ENCODE measurements at places on chromosomes 2 and 18.

DNA sequence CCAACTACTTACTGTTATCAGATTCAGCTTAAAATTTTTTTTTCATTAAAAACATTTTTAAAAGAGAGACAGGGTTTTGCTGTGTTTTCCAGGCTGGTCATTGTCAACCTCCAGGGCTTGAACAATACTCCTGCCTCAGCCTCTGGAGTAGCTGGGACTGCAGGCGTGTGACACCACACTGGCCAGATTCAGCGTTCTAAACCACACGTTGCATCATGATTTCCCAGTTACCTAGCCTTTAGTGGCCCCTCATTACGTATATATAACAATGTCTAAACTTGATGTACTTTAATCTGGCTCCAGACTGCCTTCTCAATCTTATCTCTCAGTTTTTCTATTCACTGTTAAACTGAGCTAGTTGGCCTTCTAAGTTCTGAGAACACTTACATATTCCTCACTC lies 89.6 kb downstream of the COMMD1 start:
- no peak for DNase-seq

GRCh38 chr18:59273759-59274532 lies 692 bp upstream of the RAX start:
- DNase-seq, result no peak

- DNase-seq, result no peak
These were observed 54.8 kb upstream of the CREB1 start for GRCh38 chr2:207474863-207475485.

DNA sequence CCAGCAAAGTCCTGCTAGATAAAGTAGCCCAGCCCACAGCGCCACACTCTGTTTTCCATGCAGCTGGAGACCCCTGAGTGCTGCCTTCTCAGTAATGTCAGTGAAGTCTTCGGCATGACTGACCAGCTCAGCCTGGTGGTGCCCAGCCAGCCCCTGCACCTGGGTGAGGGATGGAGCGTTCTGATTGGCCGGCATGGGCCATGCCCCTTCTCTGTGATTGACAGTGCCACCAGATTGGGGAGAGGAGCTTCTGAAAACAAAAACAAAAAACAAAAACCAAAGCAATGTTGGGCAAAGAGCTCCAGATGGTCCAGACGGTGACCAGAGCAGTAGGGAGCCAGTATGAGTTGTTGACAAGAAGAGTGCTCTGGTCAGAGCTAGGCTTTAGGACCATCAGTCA lies 122.6 kb downstream of the DYSF start:
- DNase-seq, result no peak

DNA sequence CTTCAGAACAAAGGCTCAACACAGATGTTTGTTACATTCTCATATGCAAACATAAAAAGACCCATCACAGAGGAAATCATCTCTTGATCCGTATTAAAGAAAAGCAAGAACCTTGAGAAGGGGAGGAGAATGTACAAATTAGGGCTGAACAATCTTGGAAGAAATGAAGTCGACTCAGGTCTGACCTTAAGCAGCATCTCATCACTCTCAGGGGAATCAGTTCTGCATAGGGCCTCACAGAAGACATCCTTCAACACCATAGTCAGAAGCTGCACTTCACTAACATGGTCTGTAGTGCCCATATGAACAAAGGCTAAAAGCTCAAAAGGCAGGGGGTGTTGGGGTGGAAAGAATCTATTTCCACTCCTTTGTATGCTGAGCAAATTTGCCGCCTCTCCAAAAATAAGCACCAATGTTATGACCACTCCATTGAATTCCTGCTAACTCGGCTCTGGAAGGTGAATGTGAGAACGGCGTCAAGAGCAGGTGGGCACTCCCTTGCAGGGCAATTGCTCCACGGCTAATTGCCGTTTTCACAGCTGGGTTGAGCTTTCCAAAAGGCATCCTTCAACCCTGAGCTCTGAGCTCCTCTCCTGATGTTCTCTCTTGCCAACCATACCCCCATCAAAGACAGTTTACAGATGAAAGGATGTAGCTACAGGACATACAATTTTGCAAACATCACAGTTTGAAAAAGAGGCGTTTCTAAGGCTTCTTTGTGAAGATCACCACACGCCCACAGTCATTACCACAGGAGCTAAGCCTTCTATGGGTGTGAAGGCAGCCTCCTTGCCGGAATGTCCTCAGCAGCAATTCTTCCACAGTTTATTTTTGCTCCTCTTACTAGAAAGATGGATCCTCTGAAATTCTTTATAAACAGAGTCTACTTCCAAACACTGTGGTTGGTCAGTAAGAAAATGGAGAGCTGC lies 10.0 kb downstream of the KLF7 start:
- no peak for DNase-seq

DNA sequence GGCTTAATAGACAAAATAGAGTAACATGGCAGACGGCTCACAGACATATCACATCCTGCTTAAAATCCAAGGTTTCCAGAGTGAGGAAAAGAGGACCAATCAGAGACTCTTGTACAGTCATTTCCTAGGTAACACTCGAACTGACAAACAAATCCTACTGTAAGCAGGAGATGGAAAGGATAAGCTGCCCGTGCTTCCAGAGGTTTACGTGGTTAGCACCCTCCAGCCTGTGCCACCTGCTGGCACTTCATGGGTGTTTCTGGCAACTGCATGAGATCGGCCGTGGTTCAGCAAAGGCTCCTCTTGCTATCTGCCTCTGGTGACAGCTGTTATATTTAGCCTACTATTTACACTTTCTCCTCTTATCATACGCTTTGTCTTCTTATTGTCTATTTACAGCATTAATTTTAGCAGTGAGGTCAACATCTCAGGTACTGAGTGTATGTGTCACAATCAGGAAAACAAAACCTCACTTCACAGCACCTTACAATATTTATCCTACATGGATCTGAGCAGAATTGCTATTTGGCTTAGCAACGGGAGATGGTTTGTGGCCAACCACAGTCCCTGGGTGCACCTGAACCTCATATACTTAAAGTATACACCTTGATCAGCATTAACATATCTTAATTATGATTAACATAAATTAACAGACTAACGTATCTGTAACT lies 226.9 kb downstream of the TMEM163 start:
- DNase-seq, result no peak

- DNase-seq, result no peak
These were observed 46.2 kb downstream of the IKZF2 start for GRCh38 chr2:213105212-213105611.

DNA sequence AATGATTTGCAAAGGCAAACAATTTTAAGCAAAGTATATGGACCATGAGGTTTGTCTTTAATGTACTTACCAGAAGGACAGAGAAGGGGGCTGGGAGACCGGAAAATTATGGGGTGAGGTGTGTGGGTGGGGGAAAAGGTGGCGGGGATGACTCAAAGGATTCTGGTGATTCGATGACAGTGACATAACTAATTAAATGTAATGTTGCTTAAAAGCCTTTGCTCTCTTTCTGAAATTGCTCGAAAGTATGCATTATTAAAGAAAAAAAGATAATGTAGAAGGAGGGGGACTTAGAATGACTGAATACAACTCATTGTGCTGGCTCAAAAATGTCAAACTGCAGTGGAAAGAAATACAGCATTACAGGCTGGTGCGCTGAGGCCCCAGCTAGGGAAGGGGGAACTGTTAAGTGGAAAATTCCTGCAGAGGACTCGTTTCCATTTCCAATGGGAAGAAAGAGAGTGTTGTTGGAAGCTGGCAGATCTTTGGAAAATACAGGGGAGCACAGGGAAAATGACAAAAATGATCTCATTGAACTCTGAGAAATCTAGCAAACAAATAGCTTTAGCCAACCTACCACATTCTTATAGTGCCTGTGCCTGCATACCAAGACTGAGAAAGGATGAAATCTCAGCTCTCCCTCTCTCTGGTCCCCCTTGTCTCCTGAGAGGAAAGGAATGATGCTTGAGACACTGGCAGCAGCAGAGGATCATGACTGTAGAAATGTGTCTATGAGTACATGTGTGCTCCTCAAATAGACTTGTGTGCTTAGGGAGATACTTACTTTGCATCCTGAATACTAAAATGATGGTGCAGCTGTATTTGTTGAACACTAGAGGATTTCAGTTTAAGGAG lies 632.4 kb downstream of the NYAP2 start:
- no peak for DNase-seq

- no peak for DNase-seq
These were observed 72.5 kb downstream of the SUMO1 start for GRCh38 chr2:202165945-202166344.

- no peak for DNase-seq
These were observed 101.0 kb downstream of the UNC80 start for GRCh38 chr2:209872675-209873074.

DNA sequence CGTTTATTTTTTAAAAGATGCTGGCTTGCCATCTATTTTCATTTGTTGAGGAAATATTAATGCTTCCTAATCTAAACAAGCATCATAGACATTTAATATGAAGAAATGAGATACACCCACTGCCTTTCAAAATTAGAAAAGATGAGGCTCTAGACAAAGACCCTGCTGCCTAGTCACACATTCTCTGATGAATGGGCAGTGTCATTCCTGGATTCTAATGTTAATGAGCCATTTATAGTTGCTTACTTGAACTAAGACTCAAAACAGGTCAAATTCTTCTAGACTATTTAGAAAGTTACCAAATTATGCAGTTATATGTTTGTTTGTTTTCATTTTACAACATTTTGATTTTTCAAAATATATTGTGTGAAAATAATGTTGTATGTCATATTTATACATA lies 237.6 kb downstream of the CDH7 start:
- no peak for DNase-seq

DNA sequence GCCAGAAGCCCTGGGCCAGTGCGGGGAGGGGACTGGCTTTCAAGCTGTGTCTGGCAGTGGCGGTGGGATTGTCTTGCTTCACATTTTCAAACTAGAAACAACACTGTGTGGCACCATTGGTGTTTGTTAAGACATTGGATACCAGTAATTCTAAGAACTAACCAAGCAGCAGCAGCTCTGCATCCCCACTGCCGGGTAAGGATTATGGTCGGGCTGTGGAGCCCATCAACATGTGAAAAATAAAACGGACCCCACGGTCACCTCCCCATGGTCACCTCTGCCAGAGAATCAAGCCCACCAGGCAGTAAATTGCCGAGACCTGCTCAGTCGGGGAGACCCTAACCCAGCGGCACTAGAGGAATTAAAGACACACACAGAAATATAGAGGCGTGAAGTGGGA lies 65.3 kb downstream of the C18orf63 start:
- no peak for DNase-seq

DNA sequence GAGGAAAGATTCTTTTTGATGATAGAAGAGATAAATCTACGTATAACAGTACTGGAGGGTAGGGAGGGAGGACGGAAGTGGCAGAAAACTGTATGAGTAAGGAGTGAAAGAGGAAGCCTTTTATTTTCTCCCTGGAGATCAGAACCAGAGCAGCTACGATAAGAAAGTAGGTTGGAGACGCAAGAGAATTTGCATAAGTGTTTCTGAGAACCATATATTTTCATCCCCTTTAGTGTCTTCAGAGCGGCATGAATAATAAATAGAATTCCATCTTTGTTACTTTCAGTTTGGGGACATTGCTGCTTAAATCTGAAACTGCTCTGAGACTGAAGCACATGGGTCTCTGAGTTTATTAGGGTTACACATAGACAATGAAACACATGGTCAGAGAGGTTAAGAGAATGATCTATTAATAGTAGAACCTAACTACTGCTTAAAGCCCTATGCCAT lies 230.2 kb upstream of the TNP1 start:
- no peak for DNase-seq

GRCh38 chr2:107336526-107336925 lies 450.6 kb upstream of the ST6GAL2 start:
- no peak for DNase-seq

GRCh38 chr2:38092196-38092902 lies 16.4 kb upstream of the CYP1B1 start:
- DNase-seq, result no peak

DNA sequence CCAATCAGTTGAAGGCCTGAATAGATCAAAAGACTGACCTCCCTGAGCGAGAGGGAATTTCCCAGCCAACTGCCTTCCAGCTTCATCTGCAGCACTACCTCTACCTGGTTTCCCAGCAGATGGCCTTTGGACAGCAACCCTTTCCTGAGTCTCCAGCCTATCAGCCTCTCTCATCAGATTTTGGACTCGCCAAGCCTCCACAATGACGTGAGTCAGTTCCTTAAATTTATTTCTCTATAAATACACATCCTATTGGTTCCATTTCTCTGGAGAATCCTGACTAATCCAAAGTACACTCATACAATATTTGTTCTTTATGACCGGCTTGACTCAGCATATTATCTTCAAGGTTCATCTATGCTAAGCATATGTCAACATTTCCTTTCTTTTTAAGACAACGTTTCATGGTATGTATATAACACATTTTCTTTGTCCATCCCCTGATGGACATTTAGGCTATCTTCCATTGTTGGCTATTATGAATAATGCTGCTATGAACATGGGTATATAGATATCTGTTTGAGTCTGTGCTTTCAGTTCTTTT lies 294.6 kb downstream of the LRATD1 start:
- DNase-seq, result no peak

- DNase-seq, result no peak
These were observed 4.4 kb upstream of the ATP8B1 start for GRCh38 chr18:57807336-57808117.

- DNase-seq, result no peak
These were observed 28.1 kb downstream of the PRELID3A start for GRCh38 chr18:12435867-12436266.

GRCh38 chr2:230312638-230313037 lies 14.4 kb upstream of the SP140L start:
- no peak for DNase-seq

DNA sequence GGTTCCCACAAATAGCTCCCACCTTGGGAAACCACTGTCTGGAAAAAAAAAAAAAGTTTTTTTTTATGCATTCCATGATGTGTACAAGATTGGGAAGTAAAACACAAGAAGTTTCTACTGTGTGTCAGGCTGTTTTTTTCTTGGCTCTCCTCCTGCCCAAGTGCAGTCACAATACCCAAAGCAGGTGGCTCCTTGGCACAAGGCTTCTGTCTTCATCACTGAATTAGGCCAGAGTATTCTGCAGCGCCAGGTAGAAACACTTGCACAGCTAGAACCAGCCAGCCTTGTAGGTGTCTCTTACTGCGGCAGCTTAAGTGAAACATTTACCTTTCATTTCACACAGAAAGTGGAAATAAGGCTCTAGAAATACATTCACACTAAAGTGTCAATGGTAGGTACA lies 23.8 kb upstream of the MAL start:
- no peak for DNase-seq

DNA sequence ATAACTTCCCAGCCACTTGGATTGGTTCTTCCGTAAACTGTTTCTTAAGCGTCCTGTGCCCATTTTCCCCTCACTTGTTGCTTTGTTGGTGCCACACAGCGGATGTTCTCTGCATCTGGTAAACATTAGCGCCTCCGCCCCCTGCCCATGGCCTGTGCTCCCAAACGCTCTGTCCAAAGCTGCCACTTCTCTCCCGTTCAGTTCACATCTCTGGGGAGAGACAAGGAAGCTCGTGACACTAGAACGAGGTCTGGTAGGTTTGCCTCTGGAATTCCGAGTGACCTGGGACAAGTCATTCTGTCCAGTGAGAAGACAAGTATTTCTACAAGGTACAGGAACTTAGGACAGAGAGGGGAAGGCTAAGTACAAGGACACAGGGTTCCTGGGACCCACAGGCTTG lies 9.4 kb downstream of the COPS9 start:
- DNase-seq, result no peak

Measured in activated CD8-positive, alpha-beta memory T cell treated with anti-CD3 and anti-CD28 coated beads for 48 hours (primary cell).